ENCODE measurements at places on chromosomes 3 and 15. TPM values are rescaled to one million over a fixed set of nuclear protein-coding genes. Genes with fewer than 3 reads are reported as not detected.

DNA sequence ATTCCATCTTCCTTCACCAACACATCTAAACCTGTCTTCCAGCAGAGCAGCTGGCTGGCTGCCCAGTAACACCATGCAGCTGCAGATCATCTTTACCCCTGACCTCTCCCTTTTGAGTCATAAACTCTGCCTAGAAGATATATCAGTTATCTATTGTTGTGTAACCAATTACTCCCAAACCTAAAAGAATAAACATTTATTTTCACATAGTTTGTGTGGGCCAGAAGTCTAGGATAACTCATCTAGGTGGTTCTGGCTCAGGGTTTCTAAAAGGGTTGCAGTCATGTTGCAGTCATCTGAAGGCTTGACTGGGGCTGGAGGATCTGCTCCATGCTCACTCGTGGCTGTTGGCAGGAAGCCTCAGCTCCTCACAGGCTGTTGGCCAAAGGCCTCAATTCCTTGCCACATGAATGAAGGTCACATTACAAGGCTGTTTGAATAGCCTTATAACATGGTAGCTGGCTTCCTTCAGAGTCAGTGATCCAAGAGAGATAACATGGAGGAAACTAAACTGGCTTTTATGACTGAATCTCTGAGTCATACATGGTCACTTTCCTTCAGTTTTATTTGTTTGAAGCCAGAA is 92.8 kb downstream of the GOLIM4 start:
- DNase-seq = peak; percentile 23

The GPR149 gene
- total RNA-seq = not detected

- DNase-seq = no peak
These were observed 141.8 kb downstream of the ALDH1A2 start for GRCh38 chr15:57923750-57924149.

- DNase-seq = no peak
These were observed 65.8 kb downstream of the ECT2 start for GRCh38 chr3:172816281-172816680.

GRCh38 chr3:8713901-8714759 is 19.5 kb upstream of the CAV3 start:
- no peak for DNase-seq

The ZNF774 gene
- 3.7 TPM for total RNA-seq

All from Caki2 (cell line).